Left cardiac atrium (tissue), 4 donors: ENCODE measurements at places on chromosomes 12 and 14. TPM values are rescaled to one million over a fixed set of nuclear protein-coding genes. Genes with fewer than 3 reads are reported as not detected.

The IQSEC3 gene
- total RNA-seq = 1.4 TPM

The INSM2 gene
- not detected for total RNA-seq

The KERA gene
- total RNA-seq = not detected

The NPFF gene
- not detected for total RNA-seq

The VDR gene
- total RNA-seq = 0.74 TPM

The TMEM253 gene
- total RNA-seq = 0.82 TPM

The MYF6 gene
- total RNA-seq = not detected

The MFAP5 gene
- total RNA-seq = 64.8 TPM

The FAM186B gene
- 0.29 TPM for total RNA-seq

The ADCY6 gene
- 51.5 TPM for total RNA-seq

The SYCP3 gene
- total RNA-seq = not detected

The TAS2R9 gene
- not detected for total RNA-seq

The NEUROD4 gene
- total RNA-seq = not detected

The DNAJC22 gene
- total RNA-seq = 0.68 TPM

The TCTN1 gene
- total RNA-seq = 21.2 TPM

The IFNG-AS1 gene
- 0.15 TPM for total RNA-seq

The OR6C2 gene
- not detected for total RNA-seq

The OAS1 gene
- total RNA-seq = 13.8 TPM

The ITPR2 gene
- 26.7 TPM for total RNA-seq

The BLTP3B gene
- total RNA-seq = 13.5 TPM

The RERGL gene
- 0.44 TPM for total RNA-seq

The DPPA3 gene
- not detected for total RNA-seq

The OAS2 gene
- 6.5 TPM for total RNA-seq

The ANKS1B gene
- total RNA-seq = 3.1 TPM

The PPP1R36 gene
- 0.38 TPM for total RNA-seq

The PAPLN gene
- total RNA-seq = 7.5 TPM

The PPFIA2 gene
- 0.35 TPM for total RNA-seq

The C12orf50 gene
- total RNA-seq = not detected

The GPX2 gene
- not detected for total RNA-seq
